ENCODE measurements at places on chromosomes 1 and 21.

DNA sequence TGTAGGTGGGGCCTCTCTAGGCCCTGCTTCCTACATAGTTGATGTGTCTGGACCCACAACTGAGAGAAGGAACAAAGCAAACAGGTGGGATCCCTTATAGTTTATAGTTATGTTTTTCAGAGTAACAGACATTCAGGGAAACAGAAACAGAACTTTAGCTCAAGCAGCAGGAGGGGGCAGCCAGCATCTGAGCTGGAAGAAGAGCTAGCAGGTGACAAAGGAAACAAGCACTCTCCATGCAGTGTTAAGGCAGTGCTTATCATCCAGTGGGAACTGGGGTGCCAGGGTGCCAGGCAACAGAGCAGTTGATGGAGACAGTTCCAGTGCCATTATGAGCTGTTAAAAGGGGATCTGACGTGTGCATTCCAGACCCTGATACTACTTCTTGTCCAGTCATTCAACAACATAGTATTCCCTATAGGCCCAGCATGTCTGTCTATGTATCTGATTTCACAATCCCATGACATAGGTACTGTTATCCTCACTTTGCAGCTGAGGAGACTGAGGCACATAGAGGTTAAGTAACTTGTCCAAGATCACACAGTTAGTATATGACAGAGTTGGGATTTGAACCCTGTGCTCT lies 13.5 kb downstream of the HIVEP3 start:
- DNase-seq: no peak

- DNase-seq: no peak
These were observed 46.4 kb downstream of the SEC16B start for GRCh38 chr1:177923441-177923840.

DNA sequence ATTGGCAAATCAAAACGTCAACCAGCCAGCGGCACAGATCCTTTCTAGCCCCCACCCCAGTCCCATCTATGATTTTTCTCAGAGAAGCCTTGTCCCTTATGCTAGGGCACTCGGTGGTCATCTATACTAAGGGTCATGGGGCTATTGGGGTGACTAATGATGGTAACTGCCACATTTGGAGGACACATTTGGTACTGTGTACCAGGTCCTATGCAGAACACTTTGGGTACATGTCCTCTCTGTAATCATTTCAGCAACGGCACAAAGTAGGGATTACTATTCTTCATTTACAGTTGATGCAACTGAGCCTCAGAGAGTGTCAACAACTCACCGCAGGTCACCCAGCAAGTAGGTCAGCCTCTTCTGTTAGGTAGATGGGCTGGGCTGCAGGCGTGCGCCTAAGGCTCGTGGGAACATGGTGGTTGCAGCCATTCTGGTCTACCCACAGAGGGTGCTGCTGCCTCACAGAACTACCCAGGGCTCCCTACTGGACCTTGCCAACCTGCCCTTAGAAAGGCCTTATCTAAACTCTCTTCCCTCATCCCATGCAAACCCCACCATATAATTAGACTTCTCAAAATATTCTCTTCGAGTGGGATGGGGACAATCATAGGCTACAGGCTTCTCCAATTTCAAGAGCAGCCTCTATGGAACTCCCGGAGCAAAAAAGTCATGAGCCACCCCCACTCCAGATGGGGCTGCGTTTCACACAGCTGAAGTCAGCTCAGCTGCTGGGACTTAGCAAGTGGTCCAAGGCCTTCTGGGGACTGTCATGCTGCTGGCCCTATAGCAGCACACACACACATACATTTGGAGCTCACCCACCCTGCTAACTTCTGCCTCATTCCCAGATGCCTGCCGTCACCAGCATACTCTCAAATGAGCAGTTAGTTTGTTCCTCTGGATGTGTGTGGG lies 5.8 kb upstream of the SDHB start:
- peak; percentile 55 for DNase-seq

DNA sequence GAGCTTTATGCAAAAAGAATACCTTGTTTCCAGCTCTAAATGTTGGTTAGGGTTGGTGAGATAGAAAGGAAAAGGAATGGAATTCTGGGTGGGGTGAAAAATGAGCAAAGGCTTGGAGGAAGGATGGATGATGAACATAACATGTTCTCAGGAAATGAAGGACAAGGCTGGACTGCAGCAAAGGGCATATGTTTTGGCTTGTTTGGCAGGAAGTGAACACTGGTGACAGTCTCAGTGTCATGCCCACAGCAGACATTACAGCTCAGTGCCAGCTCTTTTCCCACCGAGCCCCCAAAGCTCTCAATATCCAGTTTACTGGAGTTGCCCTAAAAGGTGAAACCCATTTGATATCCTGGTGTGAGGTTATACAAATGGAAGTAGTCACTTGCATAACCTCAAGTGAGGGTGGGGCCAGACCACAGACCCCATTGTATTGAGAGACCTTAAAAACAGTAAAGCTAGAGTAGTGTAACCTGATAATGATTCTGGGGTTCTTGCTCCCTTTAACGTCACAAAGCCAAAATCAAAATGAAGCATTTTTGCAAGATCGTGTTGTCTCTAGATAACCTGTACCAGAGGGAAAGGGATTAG lies 270.6 kb downstream of the NFIA start:
- no peak for DNase-seq

DNA sequence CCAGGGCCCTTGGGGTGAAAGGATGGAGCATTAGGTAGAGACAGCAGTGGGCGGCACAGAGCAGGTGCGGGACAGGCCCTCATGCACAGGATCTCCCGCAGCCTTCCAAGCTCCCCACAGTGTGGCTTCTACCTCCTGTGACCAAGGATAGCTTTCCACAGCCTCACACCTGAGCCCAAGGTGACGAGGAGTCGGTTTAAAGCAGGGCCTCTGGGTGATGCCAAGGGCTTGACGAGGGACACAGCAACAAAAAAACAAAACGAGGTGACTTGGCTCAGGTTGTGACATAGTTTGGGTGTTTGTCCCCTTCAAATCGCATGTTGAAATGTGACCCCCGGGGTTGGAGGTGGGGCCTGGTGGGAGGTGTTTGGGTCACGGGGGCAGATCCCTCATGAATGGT lies 15.3 kb downstream of the RSPH1 start:
- no peak for DNase-seq

- DNase-seq: no peak
These were observed 149.9 kb downstream of the CLIC6 start for GRCh38 chr21:34818662-34819158.

DNA sequence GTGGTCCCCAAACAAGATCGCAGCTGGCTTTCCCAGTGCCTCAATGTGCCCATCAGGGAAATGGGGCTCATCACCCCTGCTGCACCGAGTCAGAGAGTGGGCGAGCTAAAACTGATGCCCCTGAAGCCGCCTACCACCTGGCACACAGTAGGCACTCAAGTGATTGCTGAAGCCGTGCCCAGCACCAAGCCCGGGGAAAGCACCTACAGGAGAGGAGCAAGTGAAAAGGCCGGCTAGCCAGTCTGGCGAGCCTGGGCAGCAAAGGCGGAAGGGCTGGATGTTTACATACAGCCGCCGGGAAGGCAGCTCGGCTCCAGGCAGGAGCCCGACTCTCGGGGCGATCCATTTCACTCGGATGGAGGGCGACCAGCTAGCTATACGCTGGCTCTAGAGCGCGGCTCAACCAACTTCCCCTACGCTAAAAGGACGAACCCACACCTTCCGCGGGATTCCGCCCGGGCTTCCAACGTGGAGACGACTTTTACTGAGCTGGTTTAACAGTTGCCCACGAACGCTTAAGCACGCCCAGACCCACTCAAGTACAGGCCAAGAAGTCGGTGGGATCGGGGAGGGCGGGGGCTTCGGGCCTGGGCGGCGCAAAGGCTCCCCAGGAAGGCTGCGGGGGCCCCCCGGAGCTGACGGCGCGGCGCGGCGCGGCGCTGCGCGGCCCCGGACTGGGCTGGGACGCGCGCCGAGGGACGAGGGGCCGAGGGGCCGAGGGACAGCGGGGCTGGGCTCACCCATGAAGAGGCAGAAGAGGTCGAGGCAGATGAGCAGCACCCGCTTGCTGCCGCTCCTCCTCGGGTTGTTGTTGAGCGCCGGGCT lies 1.0 kb downstream of the PLPP3 start:
- DNase-seq: no peak

DNA sequence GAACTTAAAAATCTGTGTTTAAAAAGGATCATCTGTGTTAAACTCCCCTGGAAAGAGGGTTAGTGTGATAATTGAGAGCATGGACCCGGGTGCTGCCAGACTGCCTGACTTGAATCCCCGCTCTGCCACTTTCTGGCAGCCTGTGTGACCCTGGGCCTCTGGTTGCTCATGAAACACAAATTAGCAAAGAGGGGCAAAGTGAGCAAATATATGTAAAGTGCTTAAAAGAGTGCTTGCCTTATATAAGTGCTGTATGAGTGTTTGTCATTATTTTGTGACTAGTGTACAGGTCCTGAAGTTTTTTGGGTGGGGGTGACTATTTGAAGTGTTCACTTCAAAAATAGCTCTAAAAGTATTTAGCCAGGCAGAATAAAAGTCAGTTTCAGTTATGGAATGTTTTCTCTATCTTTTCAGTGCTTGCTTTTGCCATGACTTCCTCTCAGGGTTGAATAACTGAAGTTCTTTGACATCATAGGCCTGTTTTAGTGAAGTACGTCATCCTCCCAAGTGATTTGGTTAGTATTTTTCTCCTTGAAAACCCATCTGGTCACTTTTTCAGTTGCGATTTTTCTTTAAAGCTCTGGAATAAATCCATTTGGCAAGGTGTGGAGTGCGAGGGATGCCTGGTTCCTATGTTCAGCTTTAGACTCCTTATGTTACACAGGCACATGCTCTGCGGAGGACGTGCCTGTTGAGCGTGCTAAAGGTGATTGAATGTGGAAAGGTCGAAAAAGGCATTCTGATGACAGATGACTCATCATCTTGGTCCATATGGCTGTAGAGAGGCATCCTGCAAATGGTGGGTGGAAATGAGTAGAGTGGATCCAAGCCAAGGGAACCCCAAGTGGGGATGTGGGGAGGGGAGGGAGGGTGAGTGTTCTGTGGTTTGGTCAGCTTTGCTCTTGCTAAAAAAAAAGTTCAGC lies 47.8 kb downstream of the AK4 start:
- no peak for DNase-seq

DNA sequence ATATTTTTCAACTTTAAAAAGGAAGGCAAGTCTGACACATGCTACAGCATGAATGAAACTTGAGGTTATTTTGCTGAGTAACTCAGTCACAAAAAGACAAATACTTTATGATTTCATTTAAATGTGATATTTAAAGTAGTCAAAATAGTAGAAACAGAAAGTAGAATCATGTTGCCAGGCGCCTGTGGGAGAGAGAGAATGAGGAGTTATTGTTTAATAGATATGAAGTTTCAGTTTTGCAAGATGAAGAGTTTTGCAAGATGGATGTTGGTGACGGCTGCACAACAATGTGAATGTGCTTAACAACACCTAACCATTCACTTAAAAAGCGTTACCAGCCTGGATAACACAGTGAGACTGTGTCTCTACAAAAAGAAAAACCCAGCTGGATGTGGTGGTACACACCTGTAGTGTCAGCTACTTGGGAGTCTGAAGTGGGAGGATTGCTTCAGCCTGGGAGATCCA lies 20.7 kb upstream of the ATP1A1 start:
- DNase-seq: peak; percentile 37

DNA sequence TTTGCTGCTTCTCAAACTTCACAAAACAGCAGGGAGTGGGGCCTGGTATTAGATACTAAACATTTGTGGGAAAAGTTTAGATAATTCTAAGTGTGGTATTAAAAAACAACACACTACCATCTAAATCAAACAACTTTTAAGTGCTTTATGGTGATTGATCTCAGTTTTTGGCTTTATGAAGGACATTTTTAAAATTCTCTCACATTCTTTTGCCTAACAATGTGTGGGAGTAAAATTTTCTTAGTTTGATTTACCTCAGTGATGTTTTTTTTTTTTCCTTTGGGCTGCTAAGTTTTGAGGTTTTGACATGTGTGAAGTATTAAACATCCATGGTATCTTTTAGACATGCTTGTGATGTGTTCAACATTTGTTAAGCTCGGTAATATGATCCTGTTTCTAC lies 116.2 kb downstream of the DISP1 start:
- DNase-seq: no peak

GRCh38 chr1:97348599-97349265 lies 572.1 kb downstream of the DPYD start:
- peak; percentile 49 for DNase-seq

GRCh38 chr1:145922266-145922665 lies 3.7 kb upstream of the PEX11B start:
- peak; percentile 67 for DNase-seq

DNA sequence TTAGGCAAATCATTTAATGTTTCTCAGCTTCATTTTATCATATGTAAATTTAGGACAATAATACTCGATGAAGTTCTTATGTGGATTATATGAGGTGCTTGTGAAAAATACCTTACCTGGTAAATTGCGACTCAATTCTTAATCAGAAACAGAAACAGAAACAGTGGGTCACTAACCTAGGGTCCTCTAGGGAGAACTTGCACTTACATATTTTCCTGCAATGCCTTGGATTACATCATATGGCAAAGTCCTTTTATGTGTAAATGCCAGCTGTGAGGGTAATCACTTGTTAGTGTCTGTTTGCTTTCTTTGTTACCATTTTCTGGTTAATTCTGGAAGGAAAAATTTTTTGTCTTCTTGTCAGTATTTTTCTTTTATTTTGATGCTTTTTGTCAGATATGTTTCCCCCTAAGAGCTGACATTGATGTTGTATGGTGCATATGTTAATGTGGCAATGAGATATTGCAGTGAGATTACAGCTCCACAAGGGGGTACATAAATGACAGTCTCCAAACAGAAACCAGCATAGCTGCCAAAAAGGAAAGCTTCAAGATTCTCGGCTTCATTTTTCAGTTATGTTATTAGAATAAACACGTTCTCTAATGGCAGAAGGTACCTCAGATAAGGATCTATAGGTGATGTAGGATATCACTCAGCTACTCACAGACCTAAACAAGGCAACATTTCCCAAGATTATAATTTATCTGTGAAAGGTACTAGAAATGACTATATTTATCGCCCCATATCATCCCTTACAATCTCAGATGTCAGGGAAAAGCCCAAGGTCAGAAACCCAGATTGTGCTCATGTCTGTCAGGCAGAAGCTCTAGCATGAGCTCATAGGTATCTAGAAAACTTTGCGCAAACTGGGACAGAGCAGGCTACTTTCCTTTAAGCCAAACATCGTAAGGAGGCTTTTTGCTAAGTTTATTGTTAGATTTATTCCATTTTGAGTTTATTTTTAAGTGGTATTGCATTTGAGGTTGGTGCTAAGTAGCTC lies 119.9 kb downstream of the FASLG start:
- DNase-seq: peak; percentile 18

GRCh38 chr1:160032165-160032820 lies 503 bp upstream of the PIGM start:
- no peak for DNase-seq

- no peak for DNase-seq
These were observed 31.6 kb upstream of the DIPK1A start for GRCh38 chr1:92992877-92993276.

GRCh38 chr1:62425041-62425440 lies 11.8 kb upstream of the USP1 start:
- no peak for DNase-seq

DNA sequence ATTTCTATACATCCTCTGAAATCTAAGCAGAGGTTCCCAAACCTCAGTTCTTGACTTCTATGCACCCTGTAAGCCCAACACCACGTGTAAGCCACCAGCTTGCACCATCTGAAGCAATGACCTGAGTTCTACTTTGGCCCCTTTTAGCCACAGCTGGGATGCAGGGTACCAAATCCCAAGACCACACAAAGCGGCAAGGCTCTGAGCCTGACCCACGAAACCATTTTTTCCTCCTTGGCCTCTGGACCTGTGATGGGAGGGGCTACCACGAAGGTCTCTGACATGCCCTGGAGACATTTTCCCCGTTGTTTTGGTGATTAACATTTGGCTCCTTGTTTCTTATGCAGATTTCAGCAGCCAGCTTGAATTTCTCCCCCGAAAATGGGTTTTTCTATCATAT lies 38.8 kb downstream of the STXBP3 start:
- no peak for DNase-seq

GRCh38 chr1:73161418-73161817 lies 879.1 kb upstream of the NEGR1 start:
- no peak for DNase-seq

All from fibroblast of gingiva (primary cell).